D341Med (cell line): ENCODE measurements at places on chromosomes 5 and 9.

GRCh38 chr9:95028853-95029219, 288.7 kb downstream of the FANCC start:
- DNase-seq, result no peak

GRCh38 chr9:8157683-8158324, 358.2 kb upstream of the DMAC1 start:
- DNase-seq, result no peak

GRCh38 chr5:42767491-42768105, 11.0 kb downstream of the CCDC152 start:
- DNase-seq, result peak; percentile 26

DNA sequence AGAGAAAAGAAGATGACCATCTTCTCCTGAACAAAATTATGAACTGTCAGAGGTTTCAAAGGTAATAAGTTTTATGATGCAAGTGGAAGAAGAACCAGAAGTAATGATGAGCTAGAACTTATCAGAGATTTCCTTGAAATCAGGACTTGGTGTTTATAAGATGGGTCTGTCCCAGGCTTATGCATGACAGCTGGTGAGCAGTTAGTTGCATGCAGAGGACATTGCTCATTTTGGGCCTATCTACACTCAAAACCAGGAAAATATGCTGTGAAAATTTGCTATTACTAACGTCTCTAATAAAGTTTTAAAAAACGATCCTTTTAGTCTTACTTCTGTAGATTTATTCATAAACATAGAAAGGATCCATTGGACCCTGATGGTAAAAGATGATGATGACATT, 6.6 kb upstream of the STC2 start:
- DNase-seq, result no peak

DNA sequence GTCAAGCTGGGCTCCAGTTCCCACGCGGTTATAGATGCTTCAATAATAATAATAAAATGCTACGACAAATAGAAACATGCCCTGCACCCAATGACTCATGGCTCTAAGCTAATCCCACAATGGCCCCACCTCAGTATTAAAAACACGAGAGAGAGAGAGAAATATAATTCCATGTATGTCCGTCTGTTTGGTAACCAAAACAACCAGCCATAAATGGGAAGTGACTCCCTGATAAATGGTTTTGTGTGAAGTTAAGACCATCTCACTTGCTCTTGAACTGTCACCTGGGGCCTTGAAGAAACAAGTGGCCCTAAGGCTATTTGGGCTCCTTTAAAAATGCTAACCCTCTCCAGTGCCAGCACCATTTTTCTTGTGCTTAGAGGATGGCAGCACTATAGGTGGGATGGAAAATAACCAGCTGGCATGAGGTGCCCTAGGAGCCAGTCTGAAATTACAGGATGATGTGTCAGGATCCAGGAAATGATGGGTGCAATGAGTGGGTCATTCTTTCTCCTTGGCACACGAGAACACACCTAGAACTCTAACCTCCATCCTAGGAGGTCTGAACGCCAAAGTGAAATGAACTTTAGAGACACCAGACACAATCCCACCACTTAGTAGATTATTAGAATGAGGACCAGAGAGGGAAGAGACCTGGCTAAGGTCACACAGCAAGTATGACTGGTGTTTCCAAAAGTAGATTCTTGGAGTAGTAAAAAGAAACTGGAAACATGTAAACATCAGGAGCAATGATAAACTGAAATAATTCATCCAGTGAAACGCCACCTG, 35.7 kb upstream of the ADRB2 start:
- DNase-seq, result no peak

- DNase-seq, result peak; percentile 93
Measured at GRCh38 chr5:179806250-179807048, at the start of gene MGAT4B. Gene MGAT4B, minus strand, starts transcription at chr5:179806866. Its CDS starts 283 bp downstream, at chr5:179806583.

GRCh38 chr5:173880306-173880985, 7.7 kb upstream of the CPEB4 start:
- no peak for DNase-seq

- no peak for DNase-seq
Measured at GRCh38 chr5:118651002-118651401, 337.3 kb downstream of the DTWD2 start.

- DNase-seq, result no peak
Measured at GRCh38 chr5:34690301-34690700, 34.2 kb downstream of the RAI14 start.

DNA sequence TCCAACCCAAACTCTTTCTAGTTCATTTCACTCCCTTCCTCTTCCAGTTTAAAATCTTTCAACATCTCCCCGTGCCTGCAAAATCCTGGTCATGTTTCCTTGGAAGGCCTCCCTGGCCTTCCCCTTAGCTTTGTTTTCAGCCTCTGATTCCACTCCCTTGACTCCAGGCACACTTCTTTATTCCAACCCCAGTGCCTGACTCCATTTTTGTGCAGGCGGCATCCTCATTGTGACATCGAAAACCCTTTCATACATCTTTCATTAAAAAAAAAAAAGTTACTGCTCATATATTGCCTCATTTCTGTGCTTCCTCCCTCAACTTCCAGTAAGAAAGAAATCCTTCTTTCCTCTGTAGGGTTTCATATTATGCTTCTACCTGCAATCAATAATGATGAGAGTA, 7.1 kb upstream of the TNFSF8 start:
- DNase-seq, result no peak

DNA sequence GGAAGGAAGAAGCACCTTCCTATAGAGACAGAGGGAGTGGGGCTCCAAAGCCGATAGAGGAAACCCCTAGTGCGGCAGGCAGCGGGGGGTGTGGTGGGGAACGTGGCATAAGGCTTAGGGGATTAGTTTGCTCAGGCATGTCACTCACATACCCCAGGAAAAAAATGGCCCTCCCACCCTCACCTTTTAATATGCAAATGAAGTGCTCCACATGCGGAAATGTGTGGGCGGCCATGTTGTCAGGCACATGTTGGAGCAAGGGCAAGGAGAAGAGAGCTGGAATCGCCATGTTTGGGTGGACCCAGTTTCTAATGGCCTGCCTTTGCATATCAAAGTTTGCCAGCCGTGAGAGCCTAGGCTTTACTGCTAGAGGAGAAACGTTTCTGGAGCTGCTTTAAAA, 758.8 kb downstream of the NR2F1-AS1 start:
- no peak for DNase-seq

DNA sequence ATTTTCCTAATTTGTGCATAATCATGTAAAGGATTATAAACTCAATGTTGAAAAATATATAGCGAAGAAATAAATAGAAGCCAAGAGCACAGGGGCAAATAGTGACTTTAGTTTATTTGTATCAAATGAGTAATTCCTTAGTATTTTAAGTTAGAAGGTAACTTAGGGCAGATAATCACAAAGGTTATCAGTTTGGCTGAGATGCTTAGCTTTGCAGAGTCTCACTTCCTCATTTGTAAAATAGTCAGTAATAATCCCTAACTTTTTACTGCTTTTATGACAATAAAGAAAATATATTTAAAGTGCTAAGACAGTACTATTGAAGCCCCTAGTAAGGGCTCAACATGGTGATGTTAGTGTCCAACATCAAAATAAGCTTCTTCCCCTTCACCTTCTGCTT, 297.4 kb upstream of the TUSC1 start:
- DNase-seq, result no peak

GRCh38 chr9:98219794-98220370, 27.4 kb upstream of the CORO2A start:
- no peak for DNase-seq

- DNase-seq, result no peak
Measured at GRCh38 chr9:89956907-89957306, 352.1 kb downstream of the GADD45G start.
